ENCODE measurements at places on chromosomes 1 and 21.

GRCh38 chr1:6961289-6961688 is 176.0 kb downstream of the CAMTA1 start:
- DNase-seq = no peak

DNA sequence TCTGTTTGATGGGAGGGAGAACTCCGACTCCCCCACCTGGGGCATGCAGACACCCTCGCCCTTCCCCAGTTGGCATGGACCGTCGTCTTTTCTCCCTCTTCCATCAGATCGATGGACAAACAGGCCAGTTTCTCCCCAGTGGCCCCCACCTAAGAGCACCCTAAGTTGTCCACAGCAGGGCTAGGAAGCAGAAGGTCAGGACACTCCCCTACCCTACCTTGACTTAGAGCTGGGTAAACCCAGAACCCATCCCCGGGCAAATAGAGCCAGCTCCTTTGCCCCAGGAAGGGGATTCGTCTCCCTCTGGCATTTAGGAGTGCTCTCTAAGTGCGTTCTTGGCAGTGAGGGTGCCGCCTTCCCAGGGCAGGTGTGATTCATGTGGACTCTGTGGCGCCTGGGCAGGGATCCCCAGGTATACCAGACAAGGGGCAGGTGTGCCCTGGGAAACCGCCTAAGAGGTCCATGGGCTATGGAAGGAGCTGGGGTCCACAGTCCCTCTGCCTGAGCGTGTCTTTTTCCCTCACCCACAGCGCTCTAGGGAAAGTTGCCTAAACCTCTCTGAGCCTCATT is 2.7 kb upstream of the RUNX3 start:
- no peak for DNase-seq

GRCh38 chr21:46226146-46226545 is 2.4 kb downstream of the LSS start:
- no peak for DNase-seq

- no peak for DNase-seq
Measured at GRCh38 chr1:62435231-62436038, 1.4 kb upstream of the USP1 start.

DNA sequence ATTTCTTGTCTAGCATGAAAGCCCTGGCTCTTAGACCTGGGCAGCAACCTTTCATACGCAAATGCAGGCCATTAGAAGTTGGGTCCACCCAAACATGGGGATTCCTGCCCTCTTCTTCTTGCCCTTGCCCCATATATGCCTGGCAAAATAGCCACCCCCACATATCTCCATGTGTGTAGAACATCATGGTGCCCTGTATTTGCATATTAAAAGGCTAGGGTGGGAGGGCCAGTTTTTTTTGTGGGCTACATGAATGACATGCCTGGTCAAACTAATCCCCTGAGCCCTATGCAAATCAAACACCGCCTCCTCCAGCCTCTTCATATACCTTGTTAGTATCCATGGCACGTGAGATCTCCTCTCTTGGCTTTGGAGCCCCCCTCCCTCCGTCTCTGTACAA is 24.7 kb downstream of the MFSD2A start:
- no peak for DNase-seq

- no peak for DNase-seq
Measured at GRCh38 chr1:33402206-33402605, 28.7 kb downstream of the PHC2 start.

- no peak for DNase-seq
Measured at GRCh38 chr1:45412899-45413298, 72.7 kb upstream of the MUTYH start.

GRCh38 chr1:43824795-43825194 is 108.8 kb upstream of the ARTN start:
- no peak for DNase-seq
